Amniotic epithelial cell (primary cell): ENCODE measurements at places on chromosomes 2 and 18.

- DNase-seq = no peak
These were observed 3.3 kb downstream of the MTCL1 start for GRCh38 chr18:8708670-8709069.

DNA sequence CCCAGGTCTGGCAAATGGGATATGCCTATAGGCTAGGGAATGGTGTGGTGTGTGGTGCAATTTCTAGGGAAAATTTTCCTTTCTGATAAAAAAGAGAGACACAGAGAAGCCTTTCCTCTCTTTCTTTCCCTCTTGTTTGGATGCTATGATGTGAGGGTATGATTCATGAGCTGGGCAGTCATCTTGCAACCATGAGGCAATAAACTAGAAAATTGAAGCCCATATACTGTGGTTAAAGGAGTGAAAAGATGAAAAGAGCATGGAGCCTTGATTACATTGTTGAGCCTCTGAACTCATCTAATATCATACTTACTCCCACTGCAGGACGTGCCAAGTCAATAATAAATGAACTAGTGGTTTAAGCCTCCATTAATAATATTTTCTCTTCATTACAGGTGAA, 215.6 kb downstream of the HAUS1 start:
- peak; percentile 58 for DNase-seq

DNA sequence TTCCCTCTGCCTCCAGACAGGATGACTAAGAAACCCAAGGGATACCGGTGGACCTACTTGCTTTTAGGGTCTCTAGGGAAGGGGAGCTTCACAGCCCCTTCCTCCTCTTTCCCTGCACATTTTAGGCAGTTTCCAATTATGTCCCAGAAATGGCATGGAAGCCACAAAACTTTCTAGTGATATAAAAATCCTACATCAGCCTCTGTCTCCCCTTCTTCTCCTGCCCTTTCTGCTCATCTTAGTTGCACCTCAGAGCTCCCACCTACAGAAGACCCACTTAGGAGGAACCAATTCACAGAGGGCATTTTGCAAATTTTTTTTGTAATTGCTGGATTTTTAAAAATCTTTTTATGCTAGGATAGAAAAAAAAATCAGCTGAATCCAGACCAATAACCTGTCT, 263.1 kb downstream of the TNS1 start:
- DNase-seq = no peak

DNA sequence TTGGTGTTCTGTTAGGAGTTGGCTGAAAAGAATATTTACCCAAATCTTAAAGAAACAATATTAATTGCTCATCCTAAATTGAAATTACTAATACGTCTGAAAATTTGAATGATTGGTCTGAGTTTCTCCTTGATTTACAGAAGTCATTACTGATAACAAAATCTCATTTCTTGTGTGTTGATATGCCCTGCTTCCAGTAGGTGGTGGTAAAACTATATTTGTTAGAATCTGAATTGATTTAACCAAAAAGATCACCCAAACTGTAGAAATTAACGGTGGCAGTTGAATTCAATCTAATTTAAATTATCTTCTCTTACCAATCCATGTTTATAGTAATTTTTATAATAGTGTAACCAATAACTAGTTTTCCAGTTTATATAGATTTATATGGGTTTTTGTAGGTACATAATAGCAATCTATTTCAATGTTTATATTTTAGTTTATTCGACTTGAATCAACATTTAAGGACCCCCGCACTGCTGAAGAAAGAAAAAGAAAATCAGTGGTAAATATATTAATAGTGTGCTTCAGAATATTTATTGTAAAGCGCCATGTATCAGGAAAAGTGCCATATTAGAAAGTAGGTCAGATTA, 38.3 kb downstream of the PAPOLG start:
- peak; percentile 35 for DNase-seq

GRCh38 chr2:236720974-236721540, 151.4 kb downstream of the ACKR3 start:
- DNase-seq = no peak

DNA sequence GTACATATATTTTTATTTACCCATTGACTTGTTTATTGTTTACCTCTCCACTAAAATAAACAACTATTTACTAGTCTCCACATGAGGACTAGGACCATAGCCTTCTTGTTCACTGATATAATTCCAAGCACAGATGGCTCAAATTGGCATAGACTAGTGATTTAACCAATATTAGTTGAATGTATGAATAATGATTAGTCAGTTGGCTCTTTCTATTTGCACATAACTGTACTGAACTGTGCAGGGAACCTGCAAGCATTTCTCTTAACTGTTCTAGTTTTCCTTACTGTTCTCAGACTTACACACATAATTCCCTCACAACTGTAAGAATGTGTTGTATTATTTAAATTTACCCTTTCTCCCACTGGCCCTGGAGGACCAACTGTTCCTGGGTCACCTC, 91.9 kb downstream of the COL3A1 start:
- no peak for DNase-seq

DNA sequence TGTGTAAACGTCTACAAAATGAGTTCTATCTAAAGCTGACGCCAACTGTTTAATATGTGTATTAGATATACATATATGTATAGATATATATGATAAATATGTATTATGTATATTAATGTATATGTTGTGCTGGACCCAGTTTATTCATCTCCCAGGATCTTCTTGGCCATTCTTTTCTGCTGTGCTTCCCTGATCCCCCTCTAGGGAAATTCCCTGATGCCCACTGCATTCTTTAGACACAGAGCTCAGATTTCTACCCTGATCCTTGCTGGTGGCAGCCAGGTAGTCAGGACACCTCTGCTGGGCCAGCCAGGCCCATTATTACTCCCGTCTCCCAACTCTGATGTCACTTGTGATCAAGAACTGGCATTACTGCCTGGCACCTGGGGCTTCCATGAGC, 292.0 kb downstream of the PTPRM start:
- DNase-seq = no peak

DNA sequence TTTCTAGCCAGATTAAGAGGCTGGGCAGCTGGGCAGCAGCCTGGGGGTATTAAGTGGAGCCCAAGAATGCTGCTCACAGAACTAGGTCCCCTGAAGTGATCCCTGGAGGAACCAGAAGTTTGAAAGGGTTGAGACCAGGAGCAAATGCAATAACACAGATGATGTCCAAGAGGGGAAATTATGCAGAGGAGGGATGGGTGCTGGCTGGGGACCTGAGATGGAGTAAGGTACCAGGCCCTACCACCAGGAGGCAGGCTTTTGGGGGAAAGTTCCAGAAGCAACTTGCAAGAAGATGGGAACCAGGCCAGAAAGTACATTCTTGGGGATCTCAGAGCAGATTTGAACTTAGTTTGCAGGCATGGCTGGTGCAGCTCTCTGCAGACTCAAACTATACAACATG, 175.1 kb downstream of the NCK2 start:
- DNase-seq = peak; percentile 72

- no peak for DNase-seq
These were observed 394.1 kb upstream of the ATP5MC3 start for GRCh38 chr2:175575346-175576258.

GRCh38 chr2:70987386-70987785, 7.3 kb downstream of the TEX261 start:
- DNase-seq = no peak

GRCh38 chr2:172098650-172099471, 3.8 kb downstream of the DLX2 start:
- peak; percentile 48 for DNase-seq

DNA sequence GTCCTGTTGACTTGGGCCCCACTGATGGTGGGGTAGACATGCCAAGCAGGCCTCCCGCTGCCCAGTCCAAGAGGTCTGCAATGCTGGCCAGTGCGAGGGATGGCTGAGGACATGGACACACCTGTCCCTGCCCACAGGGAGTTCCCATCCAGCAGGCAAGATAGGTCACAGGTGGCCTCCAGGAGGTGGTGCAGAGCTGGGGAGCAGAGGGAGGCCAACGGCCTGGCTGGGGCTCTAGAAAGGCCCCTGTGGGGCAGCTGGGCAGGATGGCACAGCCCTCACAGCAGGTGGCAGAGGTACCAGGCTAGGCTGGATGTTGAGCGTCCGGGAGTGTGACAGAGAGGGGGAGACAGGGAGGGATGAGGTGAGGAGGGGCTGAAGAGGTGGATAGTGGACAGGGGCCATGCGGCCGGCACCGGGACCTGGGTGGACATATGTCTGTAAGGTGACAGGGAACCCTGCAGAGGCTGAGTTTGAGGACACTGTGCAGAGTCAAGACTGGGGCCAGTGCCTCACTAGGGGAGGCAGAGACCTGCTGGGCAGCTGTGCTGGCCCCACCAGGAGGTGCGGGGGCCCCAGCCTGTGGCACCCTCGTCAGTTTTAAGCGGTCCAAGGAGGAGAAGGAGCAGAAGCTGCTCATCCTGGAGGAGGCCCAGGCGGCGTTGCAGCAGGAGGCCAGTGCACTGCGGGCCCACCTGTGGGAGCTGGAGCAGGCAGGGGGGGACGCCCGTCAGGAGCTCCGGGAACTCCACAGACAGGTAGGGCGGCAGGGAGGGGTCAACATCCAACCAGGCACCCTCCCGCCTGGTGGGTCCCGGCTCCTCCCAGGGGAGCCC, 34.3 kb upstream of the SNED1 start:
- no peak for DNase-seq

DNA sequence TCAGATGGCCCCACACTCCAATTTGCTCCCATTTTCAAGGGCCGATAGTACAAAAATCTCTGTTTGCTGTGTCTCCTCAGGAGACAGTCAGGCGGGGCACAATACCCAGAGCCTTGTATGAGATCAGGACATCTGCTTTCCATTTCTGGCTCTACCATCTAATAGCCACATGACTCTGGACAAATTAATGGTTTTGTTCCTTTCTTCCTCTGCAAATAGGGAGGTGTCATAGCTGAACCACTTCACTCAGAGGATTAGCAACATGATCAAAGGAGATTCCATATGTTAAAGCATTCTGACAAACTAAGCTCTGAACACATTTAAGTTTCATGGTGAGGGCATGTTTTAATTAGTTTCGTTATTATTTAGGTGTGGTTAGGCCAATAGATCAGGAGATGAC, 602.1 kb upstream of the SYT4 start:
- DNase-seq = no peak

- DNase-seq = no peak
These were observed 1508.7 kb upstream of the TMEFF2 start for GRCh38 chr2:193703411-193703810.

DNA sequence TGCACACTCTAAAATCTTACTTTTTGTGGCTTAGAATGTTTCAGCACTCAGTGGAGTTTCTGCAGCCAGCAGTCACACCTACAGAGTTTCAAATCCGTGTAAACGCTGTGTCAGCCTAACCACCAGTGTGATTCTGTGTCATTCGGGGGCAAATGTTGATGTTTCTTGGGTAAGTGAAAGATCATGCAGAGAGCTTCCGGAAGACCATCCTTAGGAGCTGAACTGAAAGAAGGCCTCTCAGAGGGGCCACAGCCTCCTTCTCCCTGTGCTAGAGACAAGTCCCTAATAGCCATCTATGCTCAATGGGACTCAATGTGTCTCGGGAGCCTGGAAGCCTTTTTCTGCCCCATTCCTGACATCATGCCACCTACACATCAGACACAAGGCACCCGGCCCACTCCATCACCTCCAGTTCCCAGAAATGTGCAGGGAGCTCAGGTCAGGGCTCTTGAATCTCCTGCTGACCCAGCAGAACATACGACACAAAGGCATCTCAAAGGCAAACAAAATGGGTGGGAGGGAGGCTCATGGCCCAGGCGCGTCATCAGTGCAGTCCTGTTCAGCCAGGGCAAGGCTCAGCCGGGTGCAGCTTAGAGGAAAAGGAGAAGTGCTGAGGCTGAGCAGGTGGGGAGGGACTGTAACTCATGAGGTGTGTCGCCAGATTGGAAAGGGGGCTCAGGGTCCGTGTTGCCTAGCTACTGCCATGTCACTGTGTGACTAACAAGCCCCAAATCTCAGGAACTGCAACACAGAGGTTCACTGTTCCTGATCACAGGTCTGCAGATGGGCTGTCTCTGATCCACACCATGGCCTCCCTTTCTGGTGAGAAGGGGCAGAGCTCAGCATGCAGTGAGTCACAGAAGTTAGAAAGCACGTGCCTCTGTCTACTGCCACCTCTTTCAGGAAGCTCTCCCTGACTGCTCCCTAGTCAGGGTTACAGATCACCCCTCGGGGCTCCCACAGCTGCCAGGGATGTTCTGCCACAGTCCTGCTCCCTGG, 82.0 kb downstream of the SMAD7 start:
- DNase-seq = no peak

DNA sequence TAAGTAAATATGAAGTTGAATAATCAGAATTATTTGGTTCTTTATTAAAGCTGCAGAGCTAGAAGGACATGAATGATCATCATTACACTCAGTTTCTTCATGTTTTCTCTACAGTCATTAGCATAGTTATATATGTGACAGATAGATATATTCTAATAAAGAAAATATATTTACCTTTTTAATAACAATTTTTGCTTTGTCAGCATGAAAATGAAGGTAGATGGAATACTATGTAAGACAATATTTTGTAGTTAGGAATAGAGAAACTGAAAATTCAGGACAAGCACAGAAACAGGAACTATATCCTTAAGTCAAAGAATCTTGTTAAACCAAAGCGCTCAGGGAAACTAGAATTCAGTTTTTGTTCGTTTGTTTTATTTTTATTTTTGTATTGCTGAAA, 649.9 kb upstream of the NRXN1 start:
- no peak for DNase-seq

DNA sequence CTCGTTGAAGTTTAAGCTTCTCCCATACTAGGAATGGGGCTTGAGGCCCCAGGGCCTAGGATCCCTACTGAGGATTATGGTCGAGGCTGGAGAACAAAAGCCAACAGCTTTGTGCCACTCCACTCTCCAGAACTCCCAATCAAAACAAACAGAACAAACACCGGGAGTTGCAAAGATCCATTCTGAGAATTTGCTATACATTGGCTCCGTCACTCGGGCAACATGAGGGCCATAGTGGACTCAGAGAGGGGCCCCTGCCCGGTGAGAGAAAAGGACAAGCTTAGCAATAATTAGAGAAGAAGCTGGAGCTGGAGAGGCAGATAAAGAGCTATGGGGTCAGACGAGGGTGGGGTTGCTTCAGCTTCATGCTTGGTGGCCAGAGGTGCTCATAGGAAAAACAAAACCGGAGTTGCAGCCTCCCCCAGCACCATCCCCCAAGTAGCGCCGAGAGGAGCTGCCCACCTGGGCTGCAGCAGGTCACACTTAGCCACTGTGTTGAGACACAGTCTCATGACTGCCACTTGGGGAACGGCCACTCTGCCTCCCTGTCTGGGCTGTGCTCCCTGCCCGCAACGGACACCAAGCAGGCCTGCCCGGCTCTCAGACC, 142.3 kb upstream of the HAAO start:
- DNase-seq = no peak

DNA sequence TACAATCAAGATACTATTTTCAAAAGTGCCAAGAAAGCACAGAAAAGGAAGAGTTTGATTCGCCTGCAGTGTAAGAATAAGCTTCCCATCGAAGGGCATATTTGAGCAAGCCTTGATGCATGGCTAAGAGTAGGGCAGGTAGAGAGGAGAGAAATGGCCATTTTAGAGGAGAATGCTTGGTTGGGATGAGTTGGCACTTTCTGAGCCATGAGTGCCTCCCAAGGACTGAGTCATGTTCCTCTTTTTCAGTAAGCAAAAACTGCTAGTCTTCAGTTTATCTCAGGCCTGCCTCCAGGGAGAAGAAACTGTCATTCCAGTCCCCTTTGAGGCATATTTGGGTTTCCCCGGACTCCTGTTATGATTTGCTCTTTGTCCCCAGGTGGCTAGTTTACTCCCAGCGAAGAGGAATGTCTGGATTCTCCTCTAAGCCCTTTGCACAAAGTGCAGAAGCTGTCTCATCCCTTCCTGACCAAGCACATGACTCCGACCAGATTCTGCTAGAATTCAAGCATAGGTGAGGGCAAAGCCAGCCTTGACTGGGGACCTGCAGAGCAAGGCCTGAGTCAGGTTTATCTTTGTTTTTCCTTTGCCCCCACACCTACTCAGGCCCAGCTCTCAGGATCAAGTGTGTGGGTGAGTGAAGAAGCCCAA, 115.2 kb downstream of the TTC32 start:
- peak; percentile 76 for DNase-seq

GRCh38 chr18:13374096-13374467, 155.5 kb downstream of the LDLRAD4 start:
- DNase-seq = no peak
